Activated CD4-positive, alpha-beta T cell treated with anti-CD3 and anti-CD28 coated beads, Interleukin-2, Interleukin-4, amounts not matched to agents 100 ng/mL and 50 ng/mL, durations not matched to agents 16 hours and 8 hours (primary cell): ENCODE measurements at places on chromosomes 4 and X.

DNA sequence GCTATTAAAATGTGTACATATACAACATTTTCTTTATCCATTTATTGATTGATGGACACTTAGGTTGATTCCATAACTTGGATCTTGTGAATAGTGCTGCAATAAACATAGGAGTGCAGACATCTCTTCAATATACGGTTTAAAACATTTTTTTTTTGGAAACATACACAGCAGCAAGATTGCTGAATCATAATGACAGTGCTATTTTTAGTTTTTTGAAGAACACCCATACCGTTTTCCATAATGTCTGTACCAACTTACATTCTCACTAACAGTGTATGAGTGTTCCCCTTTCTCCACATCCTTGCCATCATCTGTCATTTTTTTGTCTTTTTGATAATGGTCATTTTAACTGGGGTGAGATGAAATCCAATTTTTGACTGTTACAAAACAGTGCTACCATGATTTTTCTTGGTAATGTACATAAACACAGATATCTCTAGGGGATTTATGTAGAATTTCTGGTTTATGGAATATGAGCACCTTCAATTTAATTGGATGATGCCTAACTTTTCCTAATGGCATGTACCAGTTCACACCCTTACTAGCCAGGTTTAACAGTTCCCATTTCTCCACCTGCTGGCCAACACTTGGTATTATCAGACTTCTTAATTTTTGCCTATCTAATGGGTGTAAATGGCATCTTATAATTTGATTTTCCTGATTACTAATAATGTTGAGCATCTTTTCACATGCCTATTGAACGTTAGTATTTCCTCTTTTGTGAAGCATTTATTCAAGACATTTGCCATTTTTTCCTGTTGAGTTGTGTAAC is 21.0 kb upstream of the TMSB15B start:
- DNase-seq = no peak

DNA sequence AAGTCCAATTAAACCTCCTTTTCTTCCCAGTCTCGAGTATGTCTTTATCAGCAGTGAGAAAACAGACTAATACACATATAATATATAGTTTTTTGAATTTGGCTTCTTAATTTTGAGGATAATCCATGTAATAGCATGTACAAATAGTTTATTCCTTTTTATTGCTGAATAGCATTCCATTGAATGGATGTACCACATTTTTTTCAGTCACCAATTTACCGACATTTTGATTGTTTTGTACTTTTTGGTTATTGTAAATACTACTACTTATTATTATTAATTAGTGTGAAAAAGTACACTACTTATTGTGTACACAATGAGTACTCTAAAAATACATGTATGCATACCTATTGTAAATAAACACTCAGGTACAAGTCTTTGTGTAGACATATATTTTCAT is 42.3 kb upstream of the ANXA10 start:
- DNase-seq = no peak

DNA sequence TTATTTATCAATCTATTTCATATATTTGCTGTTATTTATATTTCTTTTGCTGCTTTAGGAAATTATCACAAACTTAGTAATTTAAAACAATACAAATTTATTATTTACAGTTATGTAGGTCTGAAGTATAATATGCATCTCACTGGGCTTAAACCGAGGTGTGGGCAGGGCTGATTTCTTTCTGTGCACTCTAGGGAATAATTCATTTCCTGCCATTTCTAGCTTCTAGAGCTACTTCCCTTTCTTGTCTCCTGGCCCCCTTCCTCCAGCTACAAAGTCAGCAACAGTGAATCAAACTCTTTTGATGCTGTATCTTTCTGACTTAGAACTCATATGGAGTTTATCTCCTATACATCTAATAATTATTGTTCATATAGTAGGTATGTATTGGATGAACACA is 303.5 kb upstream of the ARSJ start:
- DNase-seq = no peak

GRCh38 chr4:27490315-27490714 is 629.7 kb downstream of the STIM2 start:
- DNase-seq = no peak

DNA sequence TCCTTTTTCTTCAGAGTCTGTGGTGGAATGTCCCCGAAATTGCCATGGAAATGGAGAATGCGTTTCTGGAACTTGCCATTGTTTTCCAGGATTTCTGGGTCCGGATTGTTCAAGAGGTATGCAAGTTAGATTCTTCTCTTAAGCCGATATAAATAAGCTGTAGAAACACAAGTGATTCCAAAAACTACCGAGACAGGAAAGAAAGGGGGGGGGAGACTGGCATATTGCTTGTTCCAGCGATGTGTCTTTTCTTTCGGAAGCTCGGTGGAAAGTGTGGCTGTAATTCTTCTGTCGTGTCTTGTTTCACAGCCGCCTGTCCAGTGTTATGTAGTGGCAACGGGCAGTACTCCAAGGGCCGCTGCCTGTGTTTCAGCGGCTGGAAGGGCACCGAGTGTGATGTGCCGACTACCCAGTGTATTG is 236.9 kb downstream of the DCTD start:
- DNase-seq = no peak

- no peak for DNase-seq
These were observed 349.2 kb downstream of the BMPR1B start for GRCh38 chr4:95107004-95107403.

DNA sequence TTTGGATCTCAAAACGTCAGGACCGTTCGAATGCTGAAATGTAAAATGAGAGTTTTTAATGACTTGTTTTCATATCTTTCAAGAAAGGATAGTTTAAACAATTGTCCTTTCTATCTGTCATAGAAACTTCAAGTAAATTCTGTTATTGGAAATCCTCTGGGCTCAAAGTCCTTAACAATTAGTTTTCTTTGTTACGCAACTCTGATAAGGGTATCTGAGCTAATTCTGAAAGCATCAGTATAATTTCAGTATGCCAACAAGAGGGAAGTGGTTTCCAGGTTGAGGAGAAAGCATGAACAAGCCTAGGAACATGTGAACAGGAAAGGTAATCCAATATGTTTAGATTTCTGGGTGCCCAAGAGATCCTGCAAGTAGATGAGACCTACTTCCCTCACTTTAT is 22.0 kb downstream of the ADH7 start:
- DNase-seq = no peak

DNA sequence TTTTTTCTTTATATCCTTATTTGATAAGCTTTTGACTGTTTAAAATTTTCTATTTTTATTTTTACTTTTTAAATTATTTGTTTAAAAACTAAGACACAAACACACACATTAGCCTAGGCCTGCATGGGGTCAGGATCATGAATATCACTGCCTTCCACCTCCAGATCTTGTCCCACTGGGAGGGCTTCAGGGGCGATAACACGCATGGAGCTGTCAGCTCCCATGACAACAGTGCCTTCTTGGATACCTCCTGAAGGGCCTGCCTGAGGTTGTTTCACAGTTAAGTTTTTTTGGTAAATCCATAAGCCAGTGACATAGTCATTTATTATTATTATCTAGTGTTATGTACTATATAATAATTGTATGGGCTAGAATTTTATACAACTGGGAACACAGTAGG is 85.4 kb upstream of the FAT1 start:
- DNase-seq = no peak

DNA sequence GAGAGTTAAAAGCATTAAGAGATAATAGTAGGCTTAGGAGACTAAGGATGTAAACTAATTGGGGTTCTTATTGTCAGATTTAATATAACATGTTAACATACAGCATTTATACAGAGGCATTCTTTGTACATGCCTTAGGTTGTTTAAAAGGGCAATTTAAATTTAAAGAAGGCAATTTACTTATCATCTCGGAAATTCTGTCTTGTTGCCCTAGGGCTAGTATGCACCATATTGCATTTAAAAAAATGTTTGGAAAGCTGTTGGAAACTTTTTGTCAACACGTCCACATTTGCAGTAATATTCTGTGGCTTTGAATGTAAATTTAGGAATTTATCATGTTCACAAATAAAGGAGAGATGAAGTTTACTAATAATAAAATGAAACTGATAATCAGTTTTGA is 25.5 kb downstream of the GALNT7 start:
- no peak for DNase-seq
